ENCODE measurements at places on chromosomes 12 and 14.

DNA sequence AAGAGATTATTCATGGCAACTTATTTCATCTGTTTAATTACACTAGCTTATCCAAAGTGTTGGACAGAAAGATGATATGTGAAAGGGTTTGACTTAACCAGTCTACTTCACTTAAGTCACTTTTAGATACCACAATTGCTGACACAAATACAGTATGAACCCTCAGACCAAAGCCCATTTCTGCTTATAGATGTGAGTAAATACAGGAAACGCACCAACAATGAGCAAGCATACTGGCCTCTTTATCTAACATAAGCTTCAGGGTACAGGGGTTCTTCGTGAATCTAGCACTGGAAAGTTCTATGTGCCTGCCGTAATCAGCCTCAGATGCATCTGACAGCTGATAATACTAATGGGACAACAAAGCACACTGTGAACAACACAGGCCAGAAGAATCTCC is 209.6 kb downstream of the MED13L start:
- DNase-seq, result no peak

- DNase-seq, result no peak
Observed at GRCh38 chr14:72420749-72421474, 473.0 kb downstream of the DPF3 start.

- peak; percentile 59 for DNase-seq
Observed at GRCh38 chr14:69151458-69152180, 1.3 kb downstream of the DCAF5 start.

DNA sequence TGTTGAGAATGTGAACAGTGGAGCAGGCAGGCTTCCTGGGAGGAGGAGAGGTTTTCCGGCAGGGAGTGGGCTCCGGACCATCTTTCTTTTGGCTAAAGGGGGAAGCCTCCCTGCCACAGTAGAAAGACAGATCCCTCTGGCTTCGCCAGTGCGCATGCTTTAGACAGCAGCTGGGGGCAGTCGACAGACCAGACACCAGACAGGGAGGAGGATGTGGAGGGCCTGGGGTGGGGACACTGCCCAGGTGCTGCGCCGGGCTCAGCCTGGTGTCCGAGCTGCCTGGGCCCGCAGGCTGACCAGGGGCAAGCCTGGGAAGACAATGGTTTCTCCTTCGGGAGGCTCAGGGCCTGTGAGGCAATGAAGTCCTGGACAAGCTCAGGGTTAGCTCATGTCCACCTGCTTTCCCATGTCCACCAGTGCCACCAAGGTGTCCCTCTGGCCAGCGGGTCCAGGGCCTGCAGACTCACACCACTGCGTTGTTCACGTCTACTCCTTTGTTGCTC is 67.3 kb downstream of the PRIMA1 start:
- DNase-seq, result no peak

GRCh38 chr12:127133675-127134335 is 1133.2 kb upstream of the TMEM132C start:
- no peak for DNase-seq

GRCh38 chr12:76244300-76244699 is 103.9 kb downstream of the BBS10 start:
- DNase-seq, result no peak

GRCh38 chr12:94650143-94651056 is at the start of gene TMCC3:
TMCC3 (minus strand) TSS chr12:94650557; CDS start chr12:94650430, 127 bp downstream.
- peak; percentile 21 for DNase-seq

Measured in T-cell (primary cell).